Renal cortical epithelial cell (primary cell): ENCODE measurements at places on chromosomes 12 and 14. TPM values are rescaled to one million over a fixed set of nuclear protein-coding genes. Genes with fewer than 3 reads are reported as not detected.

The ETFBKMT gene
- total RNA-seq, result 1.4 and 4.3 TPM in 2 replicates

The MAP1LC3B2 gene
- 0.35 and 1.6 TPM in 2 replicates for total RNA-seq

The SERPINA12 gene
- total RNA-seq, result not detected in 2 replicates

The GALNT6 gene
- total RNA-seq, result 41.6 and 93.3 TPM in 2 replicates

The SP7 gene
- total RNA-seq, result not detected in 2 replicates

The CD4 gene
- total RNA-seq, result 0.10 TPM in 1 of 2 replicates, not detected in the other

The SPIC gene
- not detected in 2 replicates for total RNA-seq

The OVCH1 gene
- total RNA-seq, result not detected in 2 replicates

The LIN7A gene
- 3.3 and 11.2 TPM in 2 replicates for total RNA-seq

The ITGB7 gene
- 2.8 and 3.1 TPM in 2 replicates for total RNA-seq

The SYNDIG1L gene
- not detected in 2 replicates for total RNA-seq
